ENCODE measurements at places on chromosomes 13 and 19.
A peak's percentile ranks its signal among the peaks of the same experiment; 100 is the strongest.

DNA sequence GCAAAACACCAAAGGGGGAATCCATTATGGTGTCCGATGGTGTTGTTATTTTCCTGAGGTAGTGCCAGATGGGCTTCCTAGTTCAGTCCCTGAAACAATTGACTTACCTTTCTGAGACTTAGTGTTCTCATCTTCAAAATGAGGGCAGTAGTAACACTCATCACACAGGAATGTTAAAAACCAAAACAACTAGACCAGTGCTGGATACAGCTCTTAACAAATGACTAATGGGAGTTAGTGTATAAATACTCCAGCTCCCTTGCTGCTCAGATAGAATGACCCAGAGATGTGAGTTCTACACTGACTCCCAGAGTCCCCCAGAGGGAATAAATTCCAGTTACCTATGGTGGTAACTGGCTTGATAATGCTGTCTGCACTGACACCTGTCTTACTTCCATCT is 49.9 kb downstream of the MBD3L2B start:
- DNase-seq: peak; percentile 40

DNA sequence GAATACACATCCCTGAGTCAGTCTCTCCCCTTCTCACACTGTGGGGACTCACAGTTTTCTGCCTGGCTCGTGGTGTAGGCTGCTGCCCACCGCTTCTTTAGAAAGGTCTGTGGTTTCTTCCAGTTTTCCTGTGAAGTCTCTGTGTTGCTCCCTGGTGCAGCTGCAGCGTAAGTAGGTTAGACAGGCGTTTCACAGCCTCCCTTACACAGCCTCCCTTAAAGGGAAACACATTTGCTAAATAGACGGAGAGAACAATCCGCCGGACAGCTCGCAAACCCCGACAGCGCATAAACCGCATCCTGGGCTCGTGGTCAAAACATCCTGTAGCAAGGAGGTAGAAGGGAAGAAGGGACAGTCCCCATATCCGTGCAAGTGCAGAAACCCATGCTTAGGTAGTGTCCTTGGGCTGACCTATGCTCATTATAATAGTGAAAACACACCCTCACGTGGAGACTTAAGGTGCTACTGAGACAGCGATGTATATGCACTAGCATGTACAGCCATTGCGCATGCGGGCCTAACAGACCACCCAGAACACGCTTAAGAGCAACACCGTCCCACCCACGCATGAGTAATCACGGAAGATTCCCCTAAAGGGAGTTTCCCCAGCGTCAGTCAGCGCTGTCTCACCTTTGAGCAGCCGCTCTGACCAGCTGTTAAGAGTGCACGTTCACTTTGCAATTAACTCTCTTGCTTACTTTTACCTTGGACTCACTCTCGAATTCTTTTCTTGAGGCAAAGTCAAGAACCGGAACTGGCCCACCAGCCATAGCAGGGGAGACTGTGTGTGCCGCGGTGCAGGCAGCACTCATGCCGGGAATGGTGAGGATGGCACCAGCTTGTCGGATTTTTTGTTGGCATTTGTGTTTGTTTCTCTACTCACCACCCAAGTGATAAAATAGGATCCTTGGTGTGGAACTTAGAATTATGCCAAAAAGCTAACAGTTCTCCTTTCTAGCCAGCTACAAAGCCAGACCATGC is 16.6 kb downstream of the SIGLEC8 start:
- DNase-seq: peak; percentile 58

- no peak for DNase-seq
These were observed 11.4 kb downstream of the EPHX3 start for GRCh38 chr19:15220833-15221232.

- DNase-seq: no peak
These were observed 357.4 kb downstream of the TDRD3 start for GRCh38 chr13:60754211-60755090.

GRCh38 chr19:21264416-21264815 is 64.8 kb downstream of the ZNF708 start:
- DNase-seq: no peak

- DNase-seq: no peak
These were observed 136.8 kb downstream of the MIPEP start for GRCh38 chr13:23752111-23753001.

- no peak for DNase-seq
These were observed 95.2 kb downstream of the ELF1 start for GRCh38 chr13:40923867-40924266.

DNA sequence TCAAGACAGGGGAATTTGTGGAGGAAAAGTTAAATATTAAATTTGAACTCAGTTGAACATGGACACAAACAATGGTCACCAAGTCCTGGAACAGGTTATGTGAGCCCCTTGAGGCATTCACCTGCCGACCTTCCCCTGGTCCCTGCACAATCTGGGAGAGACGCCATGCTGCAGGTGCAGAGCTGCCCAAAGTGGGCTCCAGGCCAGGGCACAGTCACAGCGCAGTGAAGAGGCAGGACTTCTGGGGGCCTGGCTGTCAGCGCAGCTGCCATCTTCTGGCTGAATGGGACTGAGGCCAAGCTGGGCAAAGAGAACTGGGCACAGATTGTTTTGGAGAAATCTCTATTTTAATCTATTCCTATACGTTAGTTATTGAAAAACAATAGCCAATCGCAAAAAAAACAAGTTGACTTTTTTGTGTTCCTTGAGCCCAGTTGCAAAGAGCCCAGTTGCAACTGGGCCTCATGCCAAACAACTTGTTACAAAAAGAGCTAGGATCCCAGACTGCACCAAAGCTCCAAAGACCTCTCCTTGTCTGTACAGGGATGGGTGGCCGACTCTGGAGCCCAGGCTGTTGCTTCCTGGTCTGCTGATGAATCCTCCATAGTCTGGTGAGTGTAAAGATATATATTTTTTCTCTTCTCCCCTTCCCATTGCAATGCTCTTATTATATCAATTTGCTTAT is 1.2 kb upstream of the ZNF626 start:
- no peak for DNase-seq

DNA sequence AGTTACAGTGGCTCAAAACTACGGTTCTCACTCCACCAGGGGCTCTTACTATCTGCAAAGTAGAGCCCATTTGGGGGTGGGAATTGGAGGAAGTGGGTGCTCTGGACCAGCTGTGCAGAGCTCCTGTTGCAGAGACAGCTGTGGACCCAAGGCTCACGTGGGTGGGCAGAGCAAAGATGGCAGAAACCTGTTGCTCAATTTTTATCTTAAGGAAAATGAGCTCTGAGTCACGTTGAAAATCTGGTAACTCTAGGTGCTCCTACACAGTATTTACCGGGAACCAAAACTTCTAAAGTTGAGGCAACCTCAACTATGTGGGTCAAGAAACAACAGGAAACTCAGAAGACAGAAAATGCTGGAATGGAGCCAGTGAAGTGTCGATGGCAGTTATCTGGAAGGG is 30.2 kb upstream of the SLC15A1 start:
- DNase-seq: peak; percentile 53

DNA sequence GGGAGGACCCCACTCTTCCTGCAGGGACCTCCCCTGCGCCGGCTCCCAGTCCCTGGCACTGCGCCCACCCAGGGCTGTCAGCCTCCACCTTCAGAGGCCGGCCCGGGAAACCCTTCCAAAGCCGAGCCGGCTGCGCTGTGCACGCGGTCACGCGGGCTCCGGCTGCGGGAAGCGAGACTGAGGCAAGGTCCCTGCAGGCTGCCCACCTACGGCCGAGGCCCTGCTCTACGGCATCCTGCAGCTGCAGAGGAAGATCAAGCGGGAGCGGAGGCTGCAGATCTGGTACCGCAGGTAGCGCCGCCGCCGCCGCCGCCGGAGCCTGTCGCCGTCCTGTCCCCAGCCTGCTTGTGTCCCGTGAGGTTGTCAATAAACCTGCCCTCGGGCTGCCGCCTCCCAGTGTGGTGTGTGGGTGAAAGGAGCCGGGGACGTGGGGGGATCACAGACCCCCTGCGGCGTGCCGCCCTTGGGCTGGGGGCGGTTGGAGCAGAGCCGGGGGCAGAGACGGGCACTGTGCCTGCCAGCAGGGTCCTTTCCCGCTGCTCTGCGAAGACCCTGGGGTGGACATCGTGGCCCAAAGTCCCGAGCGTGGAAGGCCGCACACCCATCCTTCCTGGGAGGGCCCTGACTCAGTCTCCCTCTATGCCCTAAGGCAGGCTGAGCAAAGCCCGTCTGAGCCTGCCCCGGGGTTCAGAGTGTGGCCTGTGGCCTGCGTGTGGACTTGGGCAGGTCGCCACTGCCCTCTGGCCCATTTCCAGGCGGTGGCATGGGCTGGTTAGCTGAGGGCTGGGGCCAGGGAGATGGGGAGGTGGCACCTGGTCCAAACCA is 5.9 kb downstream of the GAMT start:
- DNase-seq: no peak

DNA sequence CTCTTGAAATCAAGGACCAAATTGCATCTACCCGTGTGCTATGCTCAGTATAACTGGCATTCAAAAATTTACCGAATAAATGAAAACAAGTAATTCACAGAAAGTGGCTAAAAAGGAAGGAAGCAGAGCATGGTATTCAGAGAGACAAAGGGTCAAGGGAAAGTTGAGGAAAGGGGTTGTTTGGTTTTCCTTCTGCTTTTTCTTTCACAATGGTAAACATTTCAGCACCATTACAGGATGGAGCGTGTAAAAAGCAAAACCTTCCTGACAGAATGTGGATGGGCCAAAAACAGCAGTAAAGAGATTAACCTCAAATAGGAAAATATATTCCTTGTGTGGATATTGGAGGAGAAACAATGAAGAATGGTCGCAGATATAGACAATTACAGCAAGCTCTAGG is 14.8 kb downstream of the DIAPH3 start:
- no peak for DNase-seq

DNA sequence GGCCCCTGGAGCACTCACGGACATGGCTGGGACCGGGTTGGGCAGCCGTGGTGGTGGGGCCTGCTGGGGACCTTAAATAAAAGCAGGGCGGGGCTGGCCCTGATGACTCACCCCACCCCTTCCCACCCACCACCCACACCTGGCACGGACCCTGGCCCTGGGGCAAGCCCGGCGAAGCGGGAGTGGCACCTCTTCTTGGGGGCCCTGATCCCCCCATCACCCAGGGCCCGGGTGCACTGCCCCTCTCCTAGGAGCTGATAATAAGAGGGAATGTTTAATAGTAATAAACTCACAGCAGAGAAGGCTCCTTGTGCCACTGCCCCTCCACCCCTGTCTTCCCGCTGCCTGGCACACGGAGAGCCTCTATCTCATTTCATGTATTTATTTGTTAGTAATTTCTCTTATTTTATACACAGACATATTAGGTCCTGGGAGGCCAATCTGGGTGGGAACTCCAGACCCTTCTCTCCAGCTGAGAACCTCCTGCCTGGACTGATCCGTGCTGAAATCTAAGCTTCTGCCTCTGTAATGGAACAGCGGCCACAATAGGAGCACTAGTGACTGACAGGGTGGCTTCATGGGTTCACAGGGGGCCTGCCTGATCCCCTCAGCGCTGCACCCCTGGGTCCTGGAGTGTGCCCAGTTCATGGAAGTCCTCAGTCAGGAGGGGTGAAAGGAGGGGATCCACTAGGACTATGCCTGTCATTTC is at the start of gene LGALS7:
TSS of gene LGALS7 (minus strand) at position 49 of the 709 bp plus-strand sequence. CDS start at position 24, 25 bp downstream.
- DNase-seq: no peak

DNA sequence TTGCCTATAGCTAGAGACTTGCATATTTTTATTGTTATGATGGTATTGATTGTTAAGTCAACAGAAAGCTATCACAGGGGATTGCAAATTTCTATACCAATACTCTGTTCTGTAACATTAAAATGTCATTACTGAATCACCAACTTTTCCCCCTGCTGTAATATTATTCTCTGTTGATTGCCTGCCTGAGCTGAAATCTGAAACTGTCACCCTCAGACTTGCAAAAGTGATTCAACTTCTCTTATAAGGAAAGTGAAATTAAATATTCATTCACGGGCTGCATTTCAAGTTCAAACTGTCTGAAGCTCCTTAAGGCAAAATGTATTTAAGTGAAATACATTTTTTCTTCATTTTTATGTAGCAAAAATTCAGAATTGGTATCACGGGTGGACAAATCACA is 723.2 kb downstream of the PCDH9 start:
- DNase-seq: no peak

Measured in mammary epithelial cell (primary cell).